ENCODE measurements at places on chromosomes 4 and X. TPM values are rescaled to one million over a fixed set of nuclear protein-coding genes. Genes with fewer than 3 reads are reported as not detected.

MAGED4B gene
- 0.32 TPM for total RNA-seq

FGF13 gene
- total RNA-seq, result not detected

PAGE5 gene
- total RNA-seq, result not detected

DGKK gene
- total RNA-seq, result not detected

RTL9 gene
- total RNA-seq, result not detected

SH3RF1 gene
- total RNA-seq, result 0.69 TPM

GRCh38 chrX:121558886-121559285 is 511.5 kb downstream of the GLUD2 start:
- H3K27me3 ChIP-seq, result no peaks in the 10 kb centered on the region
- H3K4me3 ChIP-seq, result no peak overlapping the region
- no peak for DNase-seq
- no peaks in the 10 kb centered on the region for H3K36me3 ChIP-seq
- no peaks in the 10 kb centered on the region for H3K4me1 ChIP-seq

GRCh38 chr4:186703510-186703909 is 20.1 kb downstream of the FAT1 start:
- no peaks in the 10 kb centered on the region for H3K27me3 ChIP-seq
- H3K36me3 ChIP-seq, result no peaks in the 10 kb centered on the region
- H3K27ac ChIP-seq, result no peak overlapping the region
- H3K4me1 ChIP-seq, result no peaks in the 10 kb centered on the region
- H3K4me3 ChIP-seq, result no peak overlapping the region

GRCh38 chr4:156596026-156596425 is 375.6 kb downstream of the PDGFC start:
- no peaks in the 10 kb centered on the region for H3K36me3 ChIP-seq
- no peak overlapping the region for H3K27ac ChIP-seq
- H3K4me1 ChIP-seq, result no peaks in the 10 kb centered on the region
- no peaks in the 10 kb centered on the region for H3K27me3 ChIP-seq
- H3K4me3 ChIP-seq, result no peak overlapping the region
- DNase-seq, result no peak

- DNase-seq, result no peak
- no peaks in the 10 kb centered on the region for H3K4me1 ChIP-seq
- H3K27ac ChIP-seq, result no peak overlapping the region
These were observed 370.9 kb upstream of the SMIM31 start for GRCh38 chr4:164383058-164383357.

- no peak overlapping the region for H3K27ac ChIP-seq
- no peaks in the 10 kb centered on the region for H3K27me3 ChIP-seq
- no peak for DNase-seq
- H3K36me3 ChIP-seq, result peaks cover 20% of the 10 kb centered on the region
- peaks cover 17% of the 10 kb centered on the region for H3K4me1 ChIP-seq
- H3K4me3 ChIP-seq, result no peak overlapping the region
These were observed 52.4 kb upstream of the TSPAN5 start for GRCh38 chr4:98710831-98711230.

DNA sequence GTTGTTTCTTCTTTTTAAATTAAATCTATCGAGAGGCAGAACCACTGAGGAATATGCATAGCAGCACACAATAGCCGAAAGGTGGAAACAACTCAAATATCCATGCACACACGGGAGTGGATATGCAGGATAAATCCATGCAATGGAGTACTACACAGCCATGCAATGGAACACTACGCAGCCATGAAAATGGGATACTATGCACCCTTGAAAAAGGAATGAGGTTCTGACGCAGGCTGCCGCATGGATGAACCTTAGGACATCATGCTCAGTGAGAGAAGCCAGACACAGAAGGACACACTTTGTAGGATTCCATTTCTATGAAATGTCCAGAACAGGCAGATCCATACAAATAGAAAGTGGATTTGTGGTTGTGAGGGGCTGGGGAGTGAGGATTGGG is 18.4 kb upstream of the P2RY8 start:
- peak overlapping the region; percentile 61 for H3K27ac ChIP-seq
- peaks cover 31% of the 10 kb centered on the region for H3K4me1 ChIP-seq
- peaks cover 6% of the 10 kb centered on the region for H3K36me3 ChIP-seq
- no peak for DNase-seq

DNA sequence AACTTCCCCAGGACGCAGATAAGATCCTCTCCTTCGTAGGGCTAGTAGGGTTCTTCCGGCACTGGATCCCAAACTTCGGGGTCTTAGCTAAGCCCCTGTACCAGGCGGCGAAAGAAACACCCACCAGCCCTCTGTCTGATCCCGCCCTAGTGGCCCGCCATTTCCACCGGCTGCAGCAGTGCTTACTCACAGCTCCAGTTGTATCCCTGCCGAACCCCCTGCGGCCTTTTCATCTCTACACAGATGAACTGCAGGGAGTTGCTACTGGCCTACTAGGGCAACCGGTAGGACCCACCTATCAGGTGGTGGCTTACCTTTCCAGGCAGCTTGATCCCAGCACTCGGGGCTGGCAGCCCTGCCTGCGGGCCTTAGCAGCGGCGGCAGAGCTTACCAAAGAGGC is 961.2 kb downstream of the RPA4 start:
- no peak overlapping the region for H3K4me3 ChIP-seq
- no peak overlapping the region for H3K27ac ChIP-seq
- no peaks in the 10 kb centered on the region for H3K27me3 ChIP-seq
- H3K36me3 ChIP-seq, result no peaks in the 10 kb centered on the region

DNA sequence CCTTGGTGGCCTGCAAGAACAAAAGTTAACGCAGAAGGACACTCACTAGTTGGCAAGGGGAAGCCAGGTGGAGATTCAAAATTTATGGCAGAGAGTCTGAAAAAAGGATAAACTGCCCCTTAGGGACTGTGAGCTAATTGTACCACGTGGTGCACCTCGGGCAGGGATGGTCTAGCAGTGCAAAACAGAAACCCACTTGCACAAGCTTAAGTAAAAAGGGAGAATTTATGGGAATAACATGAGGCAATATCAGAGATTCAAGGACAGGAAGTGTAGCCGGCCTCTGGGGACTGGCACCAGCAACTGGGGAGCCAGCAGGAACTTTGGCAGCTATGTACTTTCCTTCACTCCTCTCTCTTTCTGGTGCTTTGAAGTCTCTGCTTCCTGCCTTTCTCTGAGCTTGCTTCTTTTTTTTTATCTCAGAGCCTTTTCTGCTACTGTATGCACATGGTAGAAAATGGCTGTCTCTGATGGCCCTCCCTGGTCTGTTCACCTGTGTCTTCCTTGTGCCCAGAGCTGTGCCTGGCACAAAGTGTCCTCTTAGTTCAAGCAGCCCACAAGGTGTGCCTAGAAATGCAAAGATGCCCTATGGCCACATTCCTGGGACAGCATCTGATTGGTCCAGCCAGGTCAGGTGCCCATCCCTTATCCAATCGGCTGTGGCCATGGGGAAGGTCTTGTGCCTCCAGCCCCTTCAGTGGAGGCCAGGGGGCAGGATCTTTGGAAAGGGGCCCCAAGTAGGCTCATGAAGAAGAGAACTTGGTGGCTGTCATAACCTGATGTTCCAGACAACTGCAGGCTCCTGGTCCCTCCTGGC is 114.8 kb upstream of the ATP6AP2 start:
- no peak overlapping the region for H3K4me3 ChIP-seq
- H3K4me1 ChIP-seq, result peaks cover 14% of the 10 kb centered on the region
- no peak for DNase-seq
- no peaks in the 10 kb centered on the region for H3K36me3 ChIP-seq
- no peak overlapping the region for H3K27ac ChIP-seq
- peaks cover 4% of the 10 kb centered on the region for H3K27me3 ChIP-seq

DNA sequence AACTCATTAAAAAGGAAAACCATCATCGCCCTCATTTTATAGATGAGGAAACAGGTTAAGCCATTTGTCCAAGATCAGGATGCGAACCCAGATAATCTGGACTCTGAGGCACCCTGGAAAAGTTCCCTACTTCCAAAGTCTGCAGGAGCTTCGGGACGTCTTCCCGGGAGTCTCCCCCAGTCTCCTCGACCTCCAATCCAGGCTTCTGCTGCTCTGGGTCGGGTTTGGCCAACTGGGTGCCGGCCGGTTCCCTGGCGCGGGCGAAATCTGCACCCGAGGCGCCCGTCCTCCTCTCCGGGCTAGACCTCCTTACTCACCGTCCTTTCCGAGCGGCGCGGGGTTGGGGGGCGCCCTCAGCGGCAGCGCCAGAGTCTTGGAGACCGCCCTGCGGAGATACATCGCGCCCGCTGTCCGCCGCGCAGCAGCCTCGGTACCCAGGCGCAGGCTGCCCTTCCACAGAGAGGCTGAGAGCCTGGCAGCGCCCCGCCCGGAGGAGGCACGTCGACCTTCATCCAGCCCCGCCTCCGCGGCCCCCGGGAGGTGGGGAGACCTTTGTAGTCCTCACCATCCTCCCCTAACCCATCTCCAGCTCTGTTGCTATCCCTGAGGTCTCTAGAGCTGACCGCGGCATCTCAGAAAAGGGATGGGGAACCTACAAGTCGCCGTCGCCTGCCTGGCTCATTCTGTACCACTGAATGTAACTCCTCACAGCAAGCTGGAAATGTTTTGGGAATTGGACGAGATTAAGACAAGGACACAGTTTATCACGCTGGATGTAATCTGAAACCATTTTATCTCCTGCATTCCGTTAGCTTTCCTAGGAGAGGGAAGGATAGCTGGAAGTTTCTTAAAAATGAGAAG is at the start of gene MGARP:
MGARP (minus strand) TSS at position 466 of the 861 bp plus-strand sequence; CDS start at position 399, 67 bp downstream.
- H3K4me3 ChIP-seq, result peak within 1 kb of the TSS; percentile 65
- H3K36me3 ChIP-seq, result peaks cover 7% of the 10 kb centered on the region
- no peak for DNase-seq
- H3K27me3 ChIP-seq, result peaks cover 73% of the 10 kb centered on the region
- H3K27ac ChIP-seq, result no peak within 1 kb of the TSS

GRCh38 chr4:122827879-122828601 is 1.4 kb downstream of the FGF2 start:
- H3K36me3 ChIP-seq, result no peaks in the 10 kb centered on the region
- H3K27ac ChIP-seq, result peak overlapping the region; percentile 64
- peaks cover 34% of the 10 kb centered on the region for H3K4me1 ChIP-seq
- H3K27me3 ChIP-seq, result peaks cover 39% of the 10 kb centered on the region
- DNase-seq, result peak; percentile 40
- H3K4me3 ChIP-seq, result peak overlapping the region; percentile 78

DNA sequence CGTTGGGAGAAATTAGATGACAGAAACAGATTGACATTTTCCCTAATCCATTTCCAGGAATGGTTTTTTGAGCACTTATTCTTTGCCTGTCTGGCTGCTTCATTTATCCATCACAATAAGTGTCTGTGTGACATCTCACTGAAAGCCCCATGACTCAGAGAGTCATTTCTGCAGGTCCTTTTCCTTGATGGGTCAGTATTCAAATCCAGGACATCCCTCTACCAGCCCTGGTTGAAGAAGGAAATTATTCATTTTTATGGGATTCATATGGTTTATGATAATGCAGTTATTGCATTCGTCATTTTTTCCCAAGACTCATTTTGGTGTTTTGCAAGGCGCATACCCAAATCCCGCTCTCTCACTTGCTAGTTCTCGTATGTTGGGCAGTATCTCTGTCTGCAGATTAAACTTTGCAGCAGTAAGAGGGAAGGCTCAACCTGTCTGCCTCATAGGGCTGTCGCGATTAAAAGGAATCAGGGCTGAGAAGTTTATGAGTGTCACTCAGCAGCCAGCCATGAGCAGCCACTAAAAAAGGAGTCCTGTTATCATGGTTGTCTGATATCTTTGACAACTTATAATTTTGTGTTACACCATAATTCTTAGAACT is 44.0 kb downstream of the GYG2 start:
- no peaks in the 10 kb centered on the region for H3K4me1 ChIP-seq
- H3K27ac ChIP-seq, result no peak overlapping the region
- no peak overlapping the region for H3K4me3 ChIP-seq
- DNase-seq, result no peak
- no peaks in the 10 kb centered on the region for H3K27me3 ChIP-seq

DNA sequence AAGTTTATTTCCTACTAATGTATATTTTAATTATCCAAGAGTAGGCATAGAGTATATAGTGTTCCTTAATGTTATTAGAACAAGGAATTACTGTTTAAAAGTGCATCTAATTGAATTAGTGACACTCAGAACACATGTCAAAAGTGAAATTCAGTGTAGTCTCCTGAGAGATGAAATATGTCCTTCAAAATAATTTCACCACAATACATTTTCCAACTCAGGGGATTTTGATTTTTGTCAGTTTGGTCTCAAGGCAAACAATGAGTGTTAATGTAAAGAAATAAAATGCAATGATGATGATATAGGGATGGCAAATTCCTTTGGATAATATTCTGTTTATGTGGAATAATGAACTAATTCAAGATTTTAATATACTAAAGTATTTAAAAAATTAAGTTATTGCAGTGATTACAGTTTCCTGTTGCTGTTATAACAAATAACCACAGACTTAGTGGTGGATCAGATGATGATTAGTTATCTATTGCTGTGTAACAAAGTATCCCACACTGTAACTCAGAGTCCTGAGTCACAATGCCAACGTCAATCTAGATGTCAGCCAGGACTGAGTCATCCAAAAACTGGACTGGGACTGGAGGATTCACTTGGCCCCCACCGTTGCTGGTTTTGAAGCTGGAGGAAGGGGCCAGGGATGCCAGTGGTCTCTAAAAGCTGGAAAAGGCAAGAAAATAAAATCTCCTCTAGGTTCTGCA is 148.0 kb upstream of the SLC7A11 start:
- no peaks in the 10 kb centered on the region for H3K27me3 ChIP-seq
- H3K27ac ChIP-seq, result no peak overlapping the region
- H3K4me3 ChIP-seq, result no peak overlapping the region
- no peaks in the 10 kb centered on the region for H3K4me1 ChIP-seq
- no peak for DNase-seq

GRCh38 chr4:162457071-162457865 is 293.5 kb upstream of the FSTL5 start:
- H3K36me3 ChIP-seq, result no peaks in the 10 kb centered on the region

- peaks cover 12% of the 10 kb centered on the region for H3K4me1 ChIP-seq
- no peak overlapping the region for H3K4me3 ChIP-seq
- H3K27ac ChIP-seq, result no peak overlapping the region
- peaks cover 12% of the 10 kb centered on the region for H3K27me3 ChIP-seq
- no peak for DNase-seq
- no peaks in the 10 kb centered on the region for H3K36me3 ChIP-seq
These were observed 164.9 kb downstream of the MAML3 start for GRCh38 chr4:139988863-139989765.

DNA sequence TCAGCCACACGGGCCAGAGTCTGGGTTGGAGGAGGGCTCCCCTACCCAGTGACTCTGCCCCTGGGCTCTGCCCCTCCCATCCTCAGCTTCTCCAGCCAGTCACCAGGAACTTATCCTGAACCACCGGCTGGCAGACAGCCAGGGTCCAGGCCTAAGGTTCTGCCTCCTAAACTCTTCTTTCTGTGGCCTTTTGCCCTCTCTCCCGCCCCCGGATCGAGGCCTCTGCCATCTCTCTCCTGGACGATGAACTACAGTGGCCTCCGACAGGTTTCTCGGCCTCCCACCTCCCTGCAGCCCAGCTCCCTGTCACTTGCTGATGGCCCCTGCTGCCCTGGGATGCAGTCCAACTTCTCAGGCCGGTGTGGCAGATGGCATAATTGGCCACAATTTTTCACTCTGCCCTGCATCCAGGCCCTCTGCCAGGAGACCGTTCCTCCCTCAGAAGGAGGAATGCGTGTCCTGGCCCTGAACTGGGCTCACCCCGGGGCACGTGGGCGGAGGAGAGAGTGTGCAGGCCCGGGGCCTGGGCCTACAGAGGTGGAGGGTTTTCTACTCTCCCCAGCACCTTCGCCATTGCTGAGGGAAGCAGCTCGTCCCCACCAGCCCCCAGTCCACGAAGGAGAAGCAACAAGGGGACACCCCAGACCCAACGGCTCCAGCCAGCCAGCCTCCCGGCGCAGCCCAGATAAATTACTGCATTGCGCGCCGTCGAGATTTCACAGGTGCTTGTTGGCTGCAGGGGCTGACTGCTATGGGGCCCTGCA is 81.9 kb upstream of the LRPAP1 start:
- H3K4me1 ChIP-seq, result no peaks in the 10 kb centered on the region
- H3K4me3 ChIP-seq, result no peak overlapping the region
- no peaks in the 10 kb centered on the region for H3K27me3 ChIP-seq
- H3K27ac ChIP-seq, result no peak overlapping the region
- no peak for DNase-seq

All from activated T-helper 1 cell treated with anti-CD3 and anti-CD28 coated beads, Interleukin-12 subunit alpha, Interleukin-12 subunit beta, Interleukin-2, Interleukin-4 antibody, amounts not matched to agents 30 ng/mL and 10 ng/mL and 1 ng/mL, durations not matched to agents 14 hours and 24 hours and 36 hours (primary cell).